Muscle of back (tissue), 13 donors: ENCODE measurements at places on chromosomes 2 and 18.

- no peak for DNase-seq
Observed at GRCh38 chr2:21392649-21393048, 268.9 kb downstream of the TDRD15 start.

- peak; percentile 40 for DNase-seq
Observed at GRCh38 chr2:160472839-160473251, 20.8 kb downstream of the RBMS1 start.

DNA sequence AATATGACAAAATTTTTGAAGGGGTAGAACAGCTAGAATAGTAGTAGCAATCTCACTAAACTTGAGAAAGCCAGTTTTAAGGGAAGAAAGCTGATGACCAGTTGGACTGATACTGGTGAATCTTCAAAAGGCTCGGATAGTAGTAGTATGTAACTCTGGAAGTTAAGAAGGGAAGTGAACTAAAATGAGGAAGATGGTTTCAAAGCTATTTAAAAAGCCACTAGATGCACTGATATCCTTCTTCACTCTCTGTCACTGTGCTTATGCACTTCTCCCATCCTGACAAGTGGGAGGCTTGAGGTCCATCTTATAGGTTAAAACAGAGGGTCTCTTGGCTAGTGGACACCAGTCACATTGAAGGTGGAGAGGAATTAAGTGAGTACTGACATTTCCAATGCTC lies 141.1 kb downstream of the NCOA1 start:
- DNase-seq: no peak

DNA sequence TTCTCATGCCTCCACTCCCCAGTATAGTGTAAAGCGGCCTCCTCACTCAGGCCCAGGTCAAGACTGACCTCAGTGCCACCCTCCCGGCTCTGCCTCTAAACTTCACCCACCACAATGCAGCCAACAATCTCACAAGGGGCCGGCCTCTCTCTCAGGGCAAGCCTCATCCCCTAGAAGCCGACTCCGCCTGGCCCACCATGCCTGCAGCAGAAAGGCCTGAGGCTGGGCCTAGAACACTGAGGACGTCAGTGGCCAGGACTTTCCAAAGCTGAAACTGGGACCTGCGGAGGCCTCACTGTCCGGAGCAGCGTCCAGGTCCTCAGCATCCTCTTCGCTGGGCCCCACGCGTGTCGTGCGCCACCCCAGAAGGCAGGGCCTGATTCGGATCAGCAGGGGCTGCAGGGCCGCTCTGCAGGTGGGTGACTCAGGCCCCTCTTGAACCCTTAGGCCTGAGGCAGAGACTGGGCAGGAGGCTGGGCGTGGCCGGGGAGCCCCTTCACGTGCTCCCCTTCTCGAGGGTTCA lies 52.9 kb downstream of the PKDCC start:
- DNase-seq: peak; percentile 57

- DNase-seq: peak; percentile 63
Observed at GRCh38 chr2:138602166-138602460, 100.5 kb downstream of the SPOPL start.

DNA sequence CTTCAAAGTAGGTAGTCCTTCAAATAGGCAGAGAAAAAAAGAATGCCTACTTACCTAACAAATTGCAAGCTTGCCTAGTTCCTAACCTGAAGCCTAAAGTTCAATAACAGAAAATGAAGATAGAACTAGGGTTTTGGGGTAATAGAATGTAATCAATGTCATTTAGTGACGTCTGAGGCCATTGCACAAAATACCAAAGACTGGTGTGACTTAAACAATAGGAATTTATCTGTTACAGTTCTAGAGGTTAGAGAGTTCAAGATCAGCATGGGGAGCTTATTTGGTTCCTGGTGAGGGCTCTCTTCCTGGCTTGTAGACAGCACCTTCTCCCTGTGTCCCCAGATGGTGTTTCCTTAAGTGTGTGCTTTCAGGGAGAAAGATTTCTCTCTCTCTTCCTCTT lies 4.7 kb upstream of the NPC1 start:
- DNase-seq: no peak

DNA sequence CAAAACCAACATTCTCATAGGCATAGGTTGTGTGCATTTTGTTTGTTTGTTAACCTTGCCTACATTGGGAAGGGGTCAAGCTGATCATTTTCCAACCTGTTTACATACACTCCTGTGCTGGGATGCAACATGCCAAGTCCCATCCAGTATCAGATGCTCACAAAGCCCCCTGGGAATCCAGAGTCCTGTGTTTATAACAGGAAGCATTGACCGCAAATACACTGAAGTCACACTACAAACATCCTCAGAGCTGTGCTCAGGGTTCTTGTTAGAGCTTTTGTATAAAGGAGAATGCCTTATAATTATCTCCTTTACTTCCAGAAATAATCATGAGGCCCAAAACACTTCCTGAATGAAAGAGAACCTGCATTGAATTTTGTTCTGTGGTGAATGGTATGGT lies 488.7 kb upstream of the TCF4 start:
- DNase-seq: no peak

DNA sequence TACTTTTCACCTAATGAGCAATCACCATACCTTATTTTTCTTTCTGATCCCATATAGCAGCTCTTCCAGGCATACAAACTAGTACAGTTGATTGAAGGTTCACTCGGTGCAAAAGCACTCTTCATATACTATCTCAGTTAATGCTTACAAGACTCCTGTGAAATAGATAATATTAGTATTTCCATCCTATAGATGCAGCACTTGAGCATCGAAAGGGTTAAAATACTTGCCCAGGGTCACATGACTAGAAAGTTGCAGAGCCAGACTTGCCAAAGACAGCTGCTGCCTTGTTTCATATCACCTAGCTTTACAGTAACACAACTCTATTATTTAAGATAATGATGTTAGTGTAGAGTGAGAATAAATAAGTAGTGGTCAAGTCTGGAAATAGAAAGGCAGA lies 466.0 kb upstream of the TNP1 start:
- DNase-seq: no peak

DNA sequence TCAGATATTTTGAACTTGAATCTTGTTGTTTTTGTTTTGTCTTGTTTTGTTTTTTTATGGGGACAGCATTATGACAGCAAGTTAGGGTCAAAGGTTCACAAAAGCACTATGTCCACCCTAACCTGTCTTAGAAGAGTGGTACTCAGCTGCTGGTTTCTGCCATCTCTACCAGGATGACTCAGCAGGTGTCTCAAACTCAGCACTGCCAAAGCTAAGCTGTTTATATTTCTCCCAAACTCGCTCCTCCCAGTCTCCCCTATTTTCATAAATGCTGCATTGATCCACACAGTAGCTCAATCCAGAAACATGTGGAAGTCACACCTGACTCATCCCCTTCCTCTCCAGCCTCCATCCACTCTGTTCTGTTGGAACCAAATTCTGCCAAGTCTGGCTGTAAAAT lies 134.9 kb downstream of the ZBTB7C start:
- no peak for DNase-seq

- peak; percentile 86 for DNase-seq
Observed at GRCh38 chr2:176088048-176088936, 4.2 kb upstream of the HOXD13 start.

GRCh38 chr2:16301961-16302360 lies 361.6 kb downstream of the MYCN start:
- DNase-seq: no peak

DNA sequence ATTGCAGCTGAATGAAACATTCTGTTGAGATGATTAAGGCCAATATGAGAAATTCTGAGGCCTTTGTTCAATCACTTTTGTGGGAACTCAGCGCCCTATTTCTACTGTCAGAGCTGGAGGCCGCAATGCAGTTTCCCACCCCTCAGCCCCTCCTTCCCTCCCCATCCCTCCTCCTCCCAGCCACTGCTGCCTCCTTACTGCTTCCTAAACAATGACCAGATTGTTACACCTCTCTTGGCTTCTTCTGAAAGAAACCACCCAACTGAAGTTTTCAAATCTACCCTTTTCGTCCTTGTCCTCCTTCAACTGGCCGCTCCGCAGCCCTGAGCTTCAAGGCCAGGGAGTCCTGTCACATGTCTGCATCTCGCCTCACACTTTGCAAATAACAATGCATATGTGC lies 36.7 kb upstream of the MAPK4 start:
- DNase-seq: no peak
